Cerebellar nuclear complex (tissue), 1 donor: ENCODE measurements at places on chromosomes 12 and 14.

DNA sequence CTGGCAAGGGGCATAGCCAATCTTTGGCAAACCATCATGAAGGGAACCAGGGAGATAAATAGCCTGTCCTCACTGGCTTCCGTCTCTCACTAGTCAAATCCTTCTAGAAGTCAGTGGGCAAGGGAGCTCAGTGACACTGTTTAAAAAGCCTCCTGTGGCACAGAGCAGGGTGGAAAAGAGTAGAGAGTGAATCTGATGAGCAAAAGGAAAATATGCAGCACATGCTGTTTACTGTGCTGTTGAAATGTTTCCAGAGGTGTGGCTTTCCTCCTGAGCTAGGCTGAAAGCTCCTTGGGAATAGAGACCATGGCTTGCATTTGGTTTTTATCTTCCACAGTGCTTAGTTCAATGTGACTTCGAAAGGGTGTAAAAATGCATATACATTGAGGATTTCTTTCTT is 7.7 kb upstream of the DYRK2 start:
- DNase-seq = no peak

DNA sequence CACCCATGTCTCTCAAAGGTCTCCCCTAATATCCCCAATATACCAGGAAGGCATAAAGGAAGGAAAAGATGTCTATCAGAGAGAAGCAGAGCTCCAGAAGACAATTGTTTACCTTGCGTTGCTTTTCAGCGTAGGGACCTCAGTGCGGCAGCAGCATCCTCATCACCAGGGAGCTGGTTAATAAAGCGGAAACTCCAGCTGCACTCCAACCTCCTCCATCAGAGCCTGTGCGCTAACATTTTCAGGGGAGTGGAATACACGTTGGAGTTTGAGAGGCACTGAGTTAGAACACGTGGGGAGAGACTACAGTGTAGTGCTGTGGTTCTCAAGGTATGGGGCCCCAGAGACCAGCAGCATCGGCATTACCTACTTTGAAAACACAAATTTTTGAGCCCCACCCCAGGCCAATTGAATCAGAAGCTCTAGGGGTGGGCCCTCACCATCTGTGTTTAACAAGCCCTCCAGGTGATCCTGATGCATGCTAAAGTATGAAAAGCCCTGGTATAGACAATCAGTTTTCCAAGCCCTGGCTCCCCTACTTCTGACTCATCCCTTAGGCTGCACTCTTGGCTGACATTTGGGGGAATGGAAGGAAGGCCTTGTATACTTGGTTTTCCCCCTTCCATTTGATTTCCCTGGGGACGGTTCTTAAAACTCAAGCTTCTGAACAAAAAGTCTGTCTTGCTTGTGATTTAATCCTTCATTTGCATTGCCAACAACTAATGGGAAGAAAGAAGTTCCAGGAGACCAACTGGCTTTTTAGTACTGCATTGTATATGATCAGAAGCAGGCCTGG is 419.0 kb upstream of the CCDC196 start:
- DNase-seq = no peak

DNA sequence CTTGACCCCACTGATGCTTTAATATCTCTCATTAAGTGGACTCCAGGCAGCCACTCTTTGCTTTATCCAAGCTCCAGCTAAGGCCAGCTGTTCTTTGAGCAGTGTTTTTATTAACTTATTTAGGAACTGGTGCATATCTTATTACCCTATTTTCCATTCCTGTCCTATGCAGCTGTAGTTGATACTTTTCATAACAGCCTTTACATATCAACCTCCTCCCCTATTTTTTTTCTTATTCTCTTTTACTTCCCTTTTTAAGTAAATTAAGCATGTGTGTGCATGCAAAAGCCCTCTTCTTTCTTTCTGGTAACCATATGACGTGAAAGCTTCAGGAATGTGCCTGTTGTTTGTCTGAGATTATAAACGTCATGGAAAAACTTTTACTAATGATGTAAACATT is 121.2 kb downstream of the PTPRQ start:
- no peak for DNase-seq

GRCh38 chr12:113955109-113955970 is 10.8 kb downstream of the RBM19 start:
- no peak for DNase-seq

DNA sequence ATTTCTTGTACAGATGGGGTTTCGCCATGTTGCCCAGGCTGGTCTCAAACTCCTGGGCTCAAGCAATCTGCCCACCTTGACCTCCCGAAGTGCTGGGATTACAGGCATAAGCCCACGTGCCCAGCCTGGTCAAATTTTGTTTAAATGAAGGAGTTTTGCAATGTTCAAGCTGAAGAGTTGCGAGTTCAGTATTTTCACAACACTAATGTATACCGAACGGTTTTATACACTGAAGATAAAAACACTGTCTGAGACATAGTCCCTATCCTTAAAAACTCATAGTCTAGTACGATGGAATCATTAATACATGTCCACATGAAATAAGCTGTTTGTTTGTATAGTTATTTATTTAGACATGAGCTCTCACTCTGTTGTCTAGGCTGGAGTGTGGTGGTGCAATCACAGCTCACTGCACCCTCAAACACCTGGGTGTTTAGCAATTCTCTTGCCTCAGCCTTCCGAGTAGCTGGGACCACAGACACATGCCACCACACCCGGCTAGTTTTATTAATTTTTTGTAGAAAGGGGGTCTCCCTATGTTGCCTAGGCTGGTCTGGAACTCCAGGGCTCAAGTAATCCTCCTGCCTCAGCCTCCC is 15.4 kb downstream of the TRAPPC6B start:
- no peak for DNase-seq

DNA sequence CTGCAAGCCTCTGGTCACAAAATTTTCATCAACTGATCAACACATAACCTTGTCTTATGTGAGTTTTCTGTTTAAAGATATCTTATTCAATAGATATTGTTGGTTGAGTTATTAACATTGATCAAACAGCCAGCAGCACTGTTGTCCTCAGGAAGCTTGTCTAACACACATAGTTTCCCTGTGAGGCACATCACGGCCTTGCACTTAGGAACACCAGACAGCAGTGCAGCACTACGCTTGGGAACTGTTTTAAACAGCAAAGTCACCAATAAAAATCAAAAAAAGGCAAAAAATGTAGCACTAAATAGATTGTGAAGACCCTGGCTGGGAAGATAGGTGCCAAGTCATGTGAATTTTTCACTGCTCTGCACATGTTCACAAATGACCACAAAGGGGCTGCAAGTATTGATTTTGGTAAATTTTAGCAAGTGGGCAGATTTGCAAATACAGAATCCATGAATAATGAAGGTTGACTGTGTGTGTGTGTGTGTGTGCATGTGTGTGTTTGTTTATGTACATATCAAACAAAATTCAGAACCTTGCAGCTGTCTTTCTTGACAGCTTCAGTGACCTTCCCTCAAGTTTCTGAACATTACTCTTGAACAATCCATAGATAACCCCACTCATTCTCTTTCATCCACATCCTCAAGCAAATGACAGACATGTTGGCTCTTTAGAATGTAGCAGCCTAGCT is 28.9 kb downstream of the VDR start:
- DNase-seq = no peak

GRCh38 chr12:85350356-85350755 is 70.3 kb downstream of the ALX1 start:
- DNase-seq = no peak
